CD8-positive, alpha-beta T cell (primary cell): ENCODE measurements at places on chromosomes 16 and 17. TPM values are rescaled to one million over a fixed set of nuclear protein-coding genes. Genes with fewer than 3 reads are reported as not detected.

The CD300E gene
- not detected for total RNA-seq

The ADAMTS18 gene
- total RNA-seq: not detected

The MRC2 gene
- total RNA-seq: 5.9 TPM

The HSD3B7 gene
- total RNA-seq: 0.19 TPM

The CBX1 gene
- 6.6 TPM for total RNA-seq

DNA sequence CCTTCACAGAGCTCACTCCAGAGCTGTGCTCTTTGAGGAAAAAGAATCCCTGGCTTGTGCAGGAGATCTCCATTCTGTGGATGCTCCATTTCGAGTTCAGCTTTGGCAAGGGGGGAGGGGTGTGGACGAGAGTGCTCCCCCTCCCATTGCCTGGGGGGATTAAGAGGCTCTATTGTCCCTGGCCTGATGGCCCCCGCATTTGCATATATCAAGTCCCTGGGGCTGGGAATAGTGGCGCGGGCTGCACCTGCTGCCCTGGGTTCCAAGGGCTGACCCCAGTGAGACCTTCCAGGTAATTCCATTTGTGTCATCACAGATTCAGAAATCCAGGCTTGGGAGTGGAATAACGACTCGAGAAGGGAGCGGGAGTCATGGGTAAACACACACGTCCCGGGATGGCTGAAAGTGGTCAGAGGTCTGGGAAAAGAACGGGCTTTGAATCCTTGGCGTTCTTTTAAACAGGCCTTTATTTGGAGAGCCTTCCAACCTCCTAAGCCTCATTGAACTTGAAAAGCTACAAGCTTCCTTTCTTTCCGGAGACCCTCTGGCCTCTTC, 479.3 kb downstream of the HS3ST3B1 start:
- no peak for DNase-seq

DNA sequence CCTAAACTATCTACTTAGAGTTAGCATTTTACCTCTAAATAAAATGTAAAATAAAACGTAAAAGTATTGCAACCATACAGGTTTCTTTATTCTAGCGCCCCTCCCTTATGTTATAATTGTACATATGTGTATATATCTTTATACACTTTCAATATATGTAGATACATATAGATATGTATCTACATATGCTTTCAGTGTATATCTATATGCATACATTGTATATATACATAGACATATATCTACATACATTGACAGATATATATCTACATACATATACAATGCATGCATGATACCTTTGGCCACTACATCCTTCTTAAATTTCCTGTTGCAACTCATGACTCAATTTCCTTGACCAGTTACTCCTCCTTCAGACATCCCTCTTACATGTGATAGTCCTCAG, 16.7 kb downstream of the BPTF start:
- no peak for DNase-seq

GRCh38 chr17:61238455-61238933, 161.1 kb upstream of the TBX2 start:
- no peak for DNase-seq

The HOXB8 gene
- total RNA-seq: not detected

The IRX5 gene
- total RNA-seq: not detected

DNA sequence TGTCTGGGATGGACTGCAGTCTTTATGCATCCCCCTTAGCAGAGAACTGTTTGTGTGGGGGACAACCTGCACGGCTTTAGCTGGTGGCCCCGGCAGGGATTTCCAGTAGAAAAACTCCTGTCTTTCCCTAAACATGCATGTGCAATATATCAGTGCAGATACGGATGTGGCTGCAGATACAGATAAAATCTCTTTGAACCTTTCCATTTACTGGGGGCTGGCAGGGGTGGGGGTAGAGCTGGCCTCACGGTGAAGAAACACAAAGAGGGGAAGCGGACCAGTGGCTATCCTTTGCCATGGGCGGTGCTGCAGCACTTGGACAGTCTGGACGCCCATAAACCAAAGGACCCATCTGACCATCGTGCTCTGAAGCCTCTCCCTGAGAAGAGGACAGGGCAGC, 201.3 kb downstream of the ZFHX3 start:
- DNase-seq: no peak

GRCh38 chr17:80947200-80947940, 44.3 kb upstream of the CHMP6 start:
- DNase-seq: no peak

DNA sequence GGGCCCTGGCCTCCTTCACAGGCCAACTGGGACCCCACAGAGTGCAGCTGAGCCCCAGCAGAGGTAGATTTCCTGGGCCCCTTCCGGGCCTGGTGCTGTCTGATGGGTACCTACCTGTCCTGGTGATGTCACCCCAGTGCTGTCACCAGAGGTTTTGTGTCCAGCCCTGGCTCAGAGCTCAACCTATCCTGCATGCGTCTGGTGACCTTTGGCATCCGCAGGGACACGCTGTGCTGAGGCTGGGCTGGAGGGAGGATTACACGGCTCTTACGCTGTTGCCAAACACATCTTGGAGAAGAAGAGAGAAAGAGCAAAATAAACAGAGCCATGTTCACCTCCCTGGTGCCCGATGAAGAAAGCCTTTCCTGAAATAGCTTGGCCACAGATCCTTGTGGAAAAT, 70.6 kb upstream of the MED9 start:
- DNase-seq: no peak

The SULT1A3 gene
- total RNA-seq: 17.8 TPM

The CCL2 gene
- not detected for total RNA-seq

DNA sequence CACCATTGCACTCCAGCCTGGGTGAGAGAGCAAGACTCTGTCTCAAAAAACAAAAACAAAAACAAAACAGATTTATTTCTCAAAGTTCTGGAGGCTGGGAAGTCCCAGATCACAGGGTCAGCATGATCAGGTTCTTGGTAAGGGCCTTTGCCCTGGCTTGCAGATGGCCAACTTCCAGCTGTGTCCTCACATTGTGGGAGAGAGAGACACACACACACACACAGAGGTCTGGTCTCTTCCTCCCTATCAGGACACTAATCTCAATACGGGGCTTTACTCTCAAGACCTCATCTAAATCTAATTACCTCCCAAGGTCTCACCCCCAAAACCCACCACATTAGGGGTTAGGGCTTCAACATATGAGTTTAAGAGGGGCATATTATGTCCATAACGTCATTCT, 26.4 kb upstream of the TAOK1 start:
- no peak for DNase-seq

DNA sequence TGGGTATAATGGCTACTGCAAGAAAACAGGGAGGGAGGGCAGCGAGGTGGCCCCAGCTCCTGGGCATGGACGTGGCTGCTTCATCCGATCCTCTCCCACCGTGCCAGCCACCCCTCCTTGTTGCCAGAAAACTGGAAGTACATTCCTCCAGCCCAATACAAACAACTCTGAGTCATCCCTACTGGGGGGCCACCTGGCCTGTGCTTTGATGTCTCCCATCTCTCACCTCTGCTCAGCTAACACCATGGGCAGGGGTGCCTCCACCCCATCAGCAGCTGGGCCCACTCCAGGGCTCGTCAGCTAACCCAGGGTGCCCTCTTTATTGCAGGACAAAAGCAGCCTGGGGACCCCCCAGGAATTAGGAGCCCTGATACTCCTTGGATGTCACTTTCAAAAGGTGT, 2.0 kb downstream of the RHBDF2 start:
- no peak for DNase-seq

DNA sequence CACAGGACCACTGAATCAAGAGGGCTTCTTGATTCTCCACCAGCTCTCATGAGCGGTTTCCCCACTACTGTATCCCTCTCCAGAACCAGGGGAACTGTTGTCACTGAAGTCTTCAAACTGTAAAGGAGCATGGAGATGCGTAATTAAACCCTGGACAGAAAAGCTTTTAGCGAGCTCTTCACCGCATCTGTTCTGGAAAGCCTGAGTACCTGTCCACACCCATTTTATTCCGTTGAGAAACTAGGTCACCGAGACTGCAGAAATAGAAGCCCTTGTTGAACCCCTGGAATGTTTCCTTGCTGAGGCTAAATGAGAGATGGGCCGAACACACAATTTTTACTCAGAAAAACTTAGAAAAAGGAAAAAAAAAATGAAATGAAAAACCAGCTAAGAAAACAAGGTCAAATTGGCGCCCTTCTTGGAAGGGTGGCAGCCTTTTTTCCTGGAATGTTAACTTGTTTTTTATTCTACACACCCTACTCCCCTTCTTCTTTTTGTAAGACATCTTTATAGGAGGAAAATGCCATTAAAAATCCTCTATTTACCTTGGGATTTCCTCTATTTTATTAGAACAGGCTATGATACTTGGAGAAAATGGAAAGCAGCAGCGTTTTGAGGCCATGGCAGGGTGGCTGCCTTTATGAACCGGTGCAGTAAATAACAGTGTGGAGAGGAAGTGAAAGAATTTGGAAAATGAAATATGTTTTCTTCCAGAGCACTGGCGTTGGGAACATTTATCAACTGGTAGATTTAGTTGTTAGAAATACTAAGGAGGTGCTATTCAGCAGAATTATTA, 52.6 kb upstream of the CRISPLD2 start:
- DNase-seq: no peak

GRCh38 chr16:4935241-4935855, 1.6 kb downstream of the PPL start:
- no peak for DNase-seq

- DNase-seq: no peak
Measured at GRCh38 chr17:38598536-38598935, 7.2 kb downstream of the SRCIN1 start.

GRCh38 chr17:20774472-20775135, 195.1 kb downstream of the CDRT15L2 start:
- no peak for DNase-seq

DNA sequence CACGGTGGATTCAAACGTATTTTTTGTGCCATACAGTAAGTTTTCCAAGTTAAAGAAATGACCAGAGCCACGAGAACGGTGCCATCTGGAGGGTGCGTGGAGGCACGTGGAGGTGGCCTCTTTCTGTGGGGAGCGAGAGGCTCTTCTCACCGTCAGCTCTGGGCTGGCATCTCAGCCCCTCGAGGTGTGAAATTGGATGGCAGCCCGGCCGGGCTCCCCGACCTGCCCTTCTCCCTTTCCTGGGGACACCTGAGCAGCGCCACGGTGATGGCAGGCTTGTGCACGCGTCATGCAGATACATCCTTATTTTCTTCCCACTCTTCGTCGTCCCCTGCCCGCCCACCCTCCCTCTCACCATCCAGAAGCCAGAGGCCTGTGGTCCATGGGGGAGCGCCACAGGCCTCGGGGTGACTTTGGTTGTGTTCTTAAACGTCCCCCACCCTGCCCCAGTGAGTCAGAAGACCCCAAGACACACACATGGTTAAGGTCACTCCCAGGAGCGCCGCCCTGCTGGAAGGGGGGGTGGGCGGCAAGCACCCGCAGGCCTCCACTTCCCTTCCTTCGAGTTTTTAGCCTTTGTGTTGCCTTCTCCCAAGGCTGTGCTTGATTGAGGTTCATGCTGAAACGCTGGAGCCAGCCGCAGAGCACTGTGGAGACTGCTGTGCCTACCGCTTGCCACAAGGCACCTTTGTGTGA, 109.4 kb downstream of the BANP start:
- no peak for DNase-seq

The C16orf92 gene
- total RNA-seq: not detected

The WNT9B gene
- not detected for total RNA-seq

DNA sequence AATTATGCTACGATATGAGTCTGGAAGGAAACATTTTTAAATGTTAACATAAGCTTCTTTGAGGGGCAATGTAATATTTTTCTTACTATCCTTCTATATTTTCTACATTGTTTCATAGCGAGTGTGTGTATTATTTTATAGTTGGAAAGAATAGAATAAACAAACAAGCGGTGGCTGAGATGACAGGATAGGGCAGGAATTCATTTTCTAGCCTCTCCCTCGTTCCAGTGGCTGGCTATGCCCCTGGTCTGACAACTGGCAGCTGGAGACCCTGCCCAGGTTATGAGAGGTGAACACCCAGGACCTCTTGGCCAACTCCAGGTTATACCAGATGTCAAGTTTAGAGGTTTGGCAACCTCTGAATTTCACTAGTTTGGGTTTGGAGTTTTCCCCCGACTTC, 14.5 kb upstream of the TNRC6C start:
- no peak for DNase-seq

- DNase-seq: no peak
Measured at GRCh38 chr17:10311131-10311530, 61.7 kb downstream of the MYH13 start.

The NPIPB6 gene
- total RNA-seq: not detected

- DNase-seq: no peak
Measured at GRCh38 chr17:83195330-83196023, 116.1 kb downstream of the METRNL start.

DNA sequence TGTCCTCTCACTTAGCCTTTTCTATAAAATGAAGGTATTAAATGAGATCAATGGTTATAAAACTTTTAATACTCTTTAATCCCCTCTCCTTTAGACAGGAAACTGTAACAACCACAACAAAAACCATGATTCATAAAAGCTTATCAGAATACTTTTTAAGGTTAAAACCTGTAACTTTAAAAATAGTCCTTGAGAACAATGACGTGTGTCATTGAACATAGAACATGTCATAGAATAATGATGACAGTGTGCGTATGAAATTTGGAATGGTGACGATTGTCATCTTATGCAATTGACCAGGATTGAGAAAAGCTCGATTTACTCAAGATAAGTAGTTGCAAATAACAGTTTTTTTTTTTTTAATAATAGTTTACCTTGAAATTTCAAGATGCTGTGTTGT, 94.1 kb downstream of the PLCG2 start:
- DNase-seq: no peak

GRCh38 chr17:4607261-4607741, 23.0 kb downstream of the SMTNL2 start:
- DNase-seq: no peak

DNA sequence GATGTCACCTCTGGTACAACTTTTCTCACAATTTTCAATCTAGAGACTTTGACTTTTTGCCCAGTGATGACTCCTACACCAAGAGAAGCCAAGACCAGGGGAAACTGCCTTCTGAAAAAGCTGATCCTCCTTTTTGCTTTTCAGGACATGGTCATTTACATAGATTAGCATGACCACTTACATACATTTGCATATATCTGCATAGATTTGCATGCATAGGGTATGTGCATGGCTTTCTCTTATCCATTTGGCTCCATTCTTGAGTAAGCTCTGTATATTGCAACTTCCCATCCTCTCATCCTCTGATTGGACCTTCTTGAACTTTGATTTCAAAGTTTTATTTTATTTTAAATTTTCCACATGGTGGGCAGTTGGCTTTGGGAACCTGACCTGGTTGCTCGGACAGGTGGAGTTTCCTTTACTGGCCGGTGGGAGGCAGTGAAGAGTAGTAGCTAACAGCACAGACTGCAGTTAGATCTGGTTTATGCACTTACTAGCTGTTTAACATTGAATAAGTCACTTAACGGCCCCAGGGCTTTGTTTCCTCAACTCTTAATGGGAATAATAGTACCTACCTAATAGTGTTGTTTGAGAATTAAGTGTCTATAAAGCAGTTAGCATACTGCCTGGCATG, 92.9 kb downstream of the GPR139 start:
- DNase-seq: no peak

GRCh38 chr16:49800876-49801275, 55.0 kb downstream of the ZNF423 start:
- no peak for DNase-seq

The CLCN7 gene
- total RNA-seq: 85.7 TPM

- DNase-seq: no peak
Measured at GRCh38 chr16:9422762-9423513, 331.5 kb downstream of the HAPSTR1 start.

The PFAS gene
- total RNA-seq: 23.8 TPM
